ENCODE measurements at places on chromosomes 2 and 18.

DNA sequence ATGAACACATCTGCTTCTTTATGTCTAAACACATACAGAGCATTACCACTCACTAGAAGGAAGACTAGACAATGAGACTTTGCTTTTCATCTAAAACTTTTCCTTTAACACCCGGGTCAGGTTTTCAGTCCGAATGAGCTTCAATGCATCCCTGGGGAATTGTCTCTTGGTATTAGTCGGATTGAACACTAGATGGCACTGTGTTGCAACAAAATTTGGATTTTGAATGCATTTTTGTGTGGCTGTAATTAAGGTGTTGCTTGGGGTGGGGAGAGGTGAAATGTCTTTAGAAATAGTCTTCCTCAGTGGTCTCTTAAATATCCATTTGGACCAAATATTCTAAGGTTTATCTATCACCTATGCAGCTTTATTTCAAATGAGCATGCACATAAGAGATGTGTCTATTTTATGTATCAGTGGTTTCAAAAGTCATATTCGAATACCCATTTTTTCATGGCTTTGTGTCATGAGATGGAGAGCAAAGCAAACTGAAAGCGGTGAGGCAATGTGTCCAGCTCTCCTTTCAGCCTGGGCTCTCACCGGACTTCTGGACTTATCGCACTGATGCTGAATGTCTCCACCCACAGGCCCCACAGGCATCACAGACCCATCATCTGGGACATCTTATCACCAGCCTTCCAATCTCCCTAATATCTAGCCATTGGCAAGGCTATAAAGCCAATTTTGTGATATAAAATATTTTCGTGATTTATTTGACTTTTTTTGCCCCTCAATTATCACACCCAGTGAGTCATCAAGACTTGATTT is 510.3 kb downstream of the RNF144A start:
- peak; percentile 11 for DNase-seq

DNA sequence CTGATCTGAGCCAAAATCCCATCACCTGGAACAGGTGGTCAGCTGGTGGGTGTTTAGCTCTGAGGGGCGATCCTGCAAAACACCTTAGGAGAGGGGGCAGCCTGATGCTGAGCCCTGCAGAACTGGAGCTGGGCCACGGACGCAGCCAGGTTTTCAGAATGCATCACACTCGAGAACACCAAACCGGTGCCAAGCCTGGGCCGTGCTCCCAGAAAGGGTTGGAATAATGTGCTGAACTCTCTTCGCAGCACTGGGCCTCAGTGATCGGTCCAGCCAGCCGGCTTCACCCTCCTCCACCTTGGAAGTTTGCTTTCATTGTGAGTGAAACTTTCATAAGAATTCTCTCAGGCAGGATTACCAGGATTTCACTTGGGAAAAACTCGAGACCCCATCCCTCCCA is 56.5 kb upstream of the TTC39C start:
- DNase-seq, result no peak

- DNase-seq, result no peak
Observed at GRCh38 chr2:200609028-200609614, 23.3 kb downstream of the AOX1 start.

DNA sequence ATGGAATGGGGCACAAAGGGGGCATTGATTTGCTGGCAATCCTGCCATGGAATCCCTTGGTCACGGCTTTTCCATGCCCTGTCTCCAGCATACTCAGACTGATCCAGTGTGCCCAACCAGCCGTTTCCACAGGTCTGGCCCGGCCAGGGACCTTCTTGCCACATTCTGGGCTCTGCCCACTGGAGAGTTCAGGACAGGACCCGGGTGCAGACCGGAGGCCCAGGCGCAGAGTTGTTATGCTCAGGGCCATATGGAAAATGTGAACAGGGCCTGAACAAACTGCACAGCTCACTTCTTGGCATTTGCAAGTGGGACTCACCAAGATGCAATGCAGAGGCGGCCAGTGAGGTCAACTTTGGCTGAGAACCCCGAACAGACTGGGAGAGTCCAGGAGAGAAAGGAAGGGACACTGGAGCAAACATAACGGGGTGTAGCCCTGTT is 15.6 kb upstream of the ASAP2 start:
- DNase-seq, result no peak

DNA sequence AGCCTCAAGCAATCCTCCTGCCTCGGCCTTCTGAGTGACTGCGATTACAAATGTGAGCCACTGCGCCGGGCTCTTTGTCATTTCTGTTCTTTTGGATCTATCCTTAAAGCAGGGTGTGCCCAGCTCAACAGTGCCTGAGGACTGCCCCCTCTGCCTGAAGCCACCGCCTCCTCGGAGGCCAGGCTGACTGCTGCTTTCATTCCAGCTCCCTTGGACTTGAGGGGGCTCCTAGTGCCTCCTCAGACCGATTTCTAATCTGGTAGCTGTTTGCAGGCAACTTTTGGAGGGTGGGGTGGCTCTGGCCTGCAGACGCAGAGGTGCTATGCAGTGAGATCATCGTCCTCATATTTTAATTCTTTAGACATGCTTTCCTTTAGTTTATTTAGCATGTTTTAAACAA is 35.9 kb upstream of the KLF11 start:
- DNase-seq, result no peak

- DNase-seq, result peak; percentile 78
Observed at GRCh38 chr2:224039080-224039769, at the start of gene SERPINE2. SERPINE2 (minus strand) TSS chr2:224039286; CDS start chr2:224001900, 37,386 bp downstream.

DNA sequence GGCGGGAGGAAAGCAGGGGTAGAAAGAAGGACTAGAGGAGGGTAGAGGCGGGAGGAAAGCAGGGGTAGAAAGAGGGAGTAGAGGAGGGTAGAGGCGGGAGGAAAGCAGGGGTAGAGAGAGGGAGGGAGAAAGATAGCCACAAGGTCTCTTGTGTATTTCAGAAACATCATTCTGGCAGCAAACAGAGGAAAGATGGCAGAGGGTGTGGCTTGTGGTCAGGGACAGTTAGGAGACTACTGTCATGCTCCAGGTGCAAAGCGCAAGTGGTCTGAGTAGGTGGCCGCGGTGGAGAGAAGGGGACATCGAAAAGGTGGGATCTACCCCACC is 82.4 kb upstream of the TAF1B start:
- DNase-seq, result no peak

- DNase-seq, result no peak
Observed at GRCh38 chr2:38375696-38376345, 1.3 kb downstream of the ATL2 start.
